ENCODE measurements at places on chromosomes 6 and 20. TPM values are rescaled to one million over a fixed set of nuclear protein-coding genes. Genes with fewer than 3 reads are reported as not detected.
A peak's percentile ranks its signal among the peaks of the same experiment; 100 is the strongest.

GRCh38 chr6:2708456-2708855 lies 42.3 kb downstream of the MYLK4 start:
- no peak for DNase-seq

DNA sequence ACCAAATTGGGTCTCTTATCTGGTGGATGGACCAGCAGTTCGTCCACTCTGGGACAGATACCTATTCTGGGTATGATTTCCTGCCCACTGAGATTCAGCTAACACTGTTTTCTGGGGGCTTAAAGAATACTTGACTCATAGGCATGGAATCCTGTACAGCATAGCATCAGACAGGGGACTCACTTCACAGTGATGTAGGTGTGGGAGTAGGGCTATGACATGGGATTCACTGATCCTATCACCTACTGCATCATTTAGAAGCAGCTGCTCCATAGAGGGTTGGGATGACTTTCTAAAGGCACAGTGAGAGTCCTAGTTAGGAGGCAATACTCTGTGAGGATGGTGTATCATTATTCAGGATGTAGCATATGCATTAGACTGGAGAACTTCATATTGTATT lies 74.5 kb upstream of the AHI1 start:
- no peak for DNase-seq

- no peak for DNase-seq
Measured at GRCh38 chr6:3422435-3423070, 34.3 kb downstream of the SLC22A23 start.

DNA sequence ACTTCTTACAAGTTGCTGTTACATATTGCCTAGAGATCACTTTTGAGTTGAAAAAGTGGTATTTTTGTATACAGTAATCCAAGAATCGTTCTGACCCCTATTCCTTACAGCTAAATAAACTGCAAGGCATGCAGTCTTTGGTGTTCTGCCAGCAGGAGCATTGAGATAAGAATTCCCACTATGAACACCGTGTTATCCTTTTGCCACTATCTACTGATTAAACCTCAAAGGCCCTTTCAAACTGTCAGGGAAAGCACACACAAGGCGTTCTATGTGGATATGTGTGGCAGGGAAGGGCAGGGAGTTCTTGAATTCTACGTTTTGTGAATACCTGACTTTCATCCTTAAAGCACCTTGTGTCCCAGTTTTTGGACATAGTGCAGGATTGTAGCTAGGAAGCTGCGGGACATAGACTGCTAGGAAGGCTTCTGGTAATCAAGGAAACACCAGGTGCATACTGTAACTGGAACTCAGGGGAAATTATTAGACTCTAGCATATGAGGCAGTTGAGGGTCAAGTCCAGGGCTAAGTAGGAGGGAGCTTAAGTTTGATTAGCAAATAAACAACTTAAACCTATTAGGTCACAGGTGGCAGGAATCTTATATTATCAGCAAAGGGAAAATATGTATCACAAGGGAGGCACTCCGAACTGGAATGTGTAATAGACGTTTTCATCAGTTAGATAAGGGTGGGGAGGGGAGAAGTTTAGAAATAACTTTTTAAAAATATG lies 506.6 kb downstream of the RNF144B start:
- no peak for DNase-seq

DNA sequence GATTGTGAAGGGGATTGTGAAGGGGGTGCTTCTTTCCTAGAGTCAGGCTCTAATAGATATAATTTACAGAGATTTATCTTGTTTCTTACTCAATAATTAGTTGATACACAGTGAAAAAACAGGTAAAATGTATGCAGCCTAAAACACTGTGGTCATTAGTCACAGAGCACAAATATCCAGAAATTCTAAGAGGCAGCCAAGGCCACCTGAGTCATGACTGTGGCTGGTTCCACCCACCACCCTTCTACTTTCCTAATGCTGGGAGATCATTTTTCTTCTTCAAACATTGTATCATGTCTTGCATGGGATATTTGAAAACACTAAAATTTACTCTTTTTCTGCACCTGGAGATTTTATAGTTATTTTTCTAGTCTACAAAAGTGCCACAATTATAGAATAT lies 181.6 kb downstream of the OTOR start:
- no peak for DNase-seq

- DNase-seq = no peak
Measured at GRCh38 chr6:22827760-22828159, 258.4 kb downstream of the HDGFL1 start.

Gene TRIM40
- total RNA-seq = 0.29 TPM

- no peak for DNase-seq
Measured at GRCh38 chr6:143684486-143684885, 6.7 kb downstream of the PHACTR2 start.

DNA sequence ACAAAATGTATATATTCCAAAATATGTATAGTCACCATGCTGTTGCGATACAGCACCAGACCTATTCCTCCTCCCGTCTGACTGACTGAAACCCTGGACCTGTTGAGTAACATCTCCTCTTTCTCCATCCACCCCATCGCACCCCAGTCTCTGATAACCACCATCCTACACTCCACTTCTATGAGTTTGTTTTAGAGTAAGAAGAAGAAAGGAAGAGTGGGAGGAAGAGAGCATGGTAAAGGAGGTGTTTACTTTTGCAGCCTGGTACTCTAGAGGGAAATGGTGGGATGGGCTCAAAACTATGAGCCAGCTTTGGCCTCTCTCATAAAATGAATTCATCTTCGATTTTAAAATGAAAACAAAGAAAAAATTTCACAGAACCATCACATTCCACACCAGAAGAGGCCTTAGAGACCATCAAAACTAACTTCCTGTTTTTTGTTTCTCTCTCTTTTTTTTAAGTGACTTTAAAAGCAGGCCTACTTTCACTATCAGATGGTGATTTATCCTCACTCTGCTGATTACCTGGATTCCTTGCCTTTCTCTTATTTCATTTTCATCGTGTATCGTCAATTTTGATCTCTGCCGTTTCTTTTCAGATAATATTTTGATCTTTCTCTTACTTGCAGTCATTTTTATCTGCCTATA lies 16.8 kb upstream of the FUCA2 start:
- DNase-seq = no peak

DNA sequence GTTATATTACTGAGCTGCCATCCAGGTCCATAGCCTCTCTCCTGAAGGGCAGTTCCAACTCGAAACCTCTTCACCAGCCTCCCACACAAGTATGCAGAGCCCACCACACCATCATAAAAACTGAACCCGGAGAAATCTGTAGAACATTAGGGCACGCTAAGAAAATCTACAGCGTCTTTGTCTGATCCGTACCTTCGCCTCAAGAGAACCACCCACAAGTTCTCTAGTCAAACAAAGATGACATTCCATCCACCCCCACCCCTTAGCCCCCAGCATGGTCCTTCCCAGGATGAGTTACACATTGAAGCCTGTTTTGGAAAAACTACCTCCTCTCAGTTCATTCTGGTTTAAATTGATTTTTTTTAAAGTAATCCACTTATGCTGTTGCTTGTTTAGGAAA lies 219.7 kb downstream of the ZMYND8 start:
- DNase-seq = no peak

DNA sequence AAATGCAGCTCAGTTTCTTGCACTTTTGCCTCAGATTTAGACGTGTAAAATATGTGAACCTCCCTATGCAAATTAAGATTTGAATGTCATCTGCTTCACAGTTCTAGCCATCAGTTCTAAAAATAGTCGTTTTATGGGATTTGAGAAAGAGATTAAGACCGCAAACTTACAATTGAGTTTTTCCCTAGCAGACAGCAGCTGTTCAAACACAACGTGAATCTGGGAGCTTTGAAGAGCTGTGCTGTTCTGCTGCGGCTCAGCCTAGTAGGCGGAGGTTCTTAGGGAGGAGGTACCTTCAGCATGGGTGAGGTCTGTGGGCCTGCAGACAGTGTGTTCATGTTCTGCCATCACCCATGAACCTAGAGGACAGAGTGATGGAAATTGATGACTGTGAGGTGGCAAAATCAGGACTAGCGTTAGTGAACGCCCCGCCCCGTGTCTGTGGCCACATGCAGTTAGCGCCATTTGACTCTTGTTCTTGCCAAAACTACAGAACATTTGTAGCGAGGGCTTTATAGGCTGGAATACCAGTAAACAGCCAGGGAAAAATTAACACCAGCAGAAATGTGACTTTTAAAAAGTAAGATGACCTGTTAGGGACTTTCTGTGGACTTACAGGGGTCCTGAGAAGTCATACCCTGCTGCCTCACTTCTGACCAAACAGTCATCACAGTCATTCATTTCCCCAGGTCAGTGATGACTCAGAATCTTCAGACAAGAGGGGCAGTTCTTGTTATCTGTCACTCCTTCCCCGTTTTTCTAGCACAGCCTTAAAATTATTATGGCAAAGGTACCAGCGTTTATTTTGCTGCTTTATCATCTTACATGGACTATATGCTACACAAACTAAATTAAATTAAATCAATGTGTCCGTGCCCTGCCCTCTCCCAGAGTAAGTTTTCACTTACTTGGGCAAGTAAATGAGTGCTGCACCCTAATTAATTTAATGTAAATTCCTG lies 84.3 kb upstream of the TMEM181 start:
- no peak for DNase-seq

- no peak for DNase-seq
Measured at GRCh38 chr6:91079969-91080368, 493.1 kb upstream of the MAP3K7 start.

GRCh38 chr6:16184129-16184528 lies 54.3 kb upstream of the GMPR start:
- DNase-seq = peak; percentile 52

- peak; percentile 75 for DNase-seq
Measured at GRCh38 chr20:63706852-63707557, 771 bp downstream of the ARFRP1 start.

Gene IPCEF1
- total RNA-seq = 0.29 TPM

DNA sequence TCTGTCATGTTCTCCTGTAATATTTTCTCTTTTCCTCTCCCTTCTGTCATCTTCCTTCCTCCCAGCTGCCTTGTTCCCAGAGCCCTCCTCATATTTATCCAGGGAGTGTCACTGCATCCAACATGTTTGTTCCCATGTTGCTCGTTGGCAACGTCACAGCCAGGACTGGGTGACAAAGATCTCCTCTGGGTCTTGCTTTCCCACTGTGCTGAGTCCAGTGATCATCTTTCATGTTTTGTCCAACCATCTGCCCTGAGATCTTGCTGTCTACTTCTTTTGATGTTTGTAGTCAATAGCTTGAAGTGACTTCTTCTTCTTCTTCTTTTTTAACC lies 26.6 kb downstream of the FARS2 start:
- DNase-seq = no peak

DNA sequence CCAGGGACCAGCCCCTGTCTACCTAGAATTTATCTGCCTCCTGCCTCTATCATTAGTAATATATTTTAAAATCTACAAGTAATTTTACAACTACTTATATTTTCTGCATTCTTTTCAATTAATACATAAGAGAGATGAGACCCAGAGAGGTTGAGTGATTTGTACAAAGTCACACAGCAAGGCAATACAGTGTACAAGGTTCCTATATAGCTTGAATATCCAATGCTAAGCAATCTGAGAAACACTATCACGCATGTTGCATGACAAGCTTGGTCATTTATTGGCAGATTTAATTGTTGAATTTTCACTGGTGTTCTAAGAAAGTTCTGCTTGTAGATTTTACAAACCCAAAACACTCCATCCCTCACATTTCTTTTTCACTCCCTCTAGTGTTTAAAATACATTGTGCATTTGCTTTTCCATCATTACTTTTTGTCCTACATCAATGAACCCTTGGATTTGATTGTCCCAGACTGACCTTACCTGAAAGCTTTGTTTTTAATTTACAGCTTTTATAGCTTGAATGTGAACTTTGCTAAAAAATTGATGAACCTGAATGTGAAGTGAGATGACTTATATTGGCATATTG lies 520.9 kb upstream of the CITED2 start:
- no peak for DNase-seq

- no peak for DNase-seq
Measured at GRCh38 chr6:17233531-17233930, 47.6 kb upstream of the RBM24 start.

Gene BCLAF1
- total RNA-seq = 139 TPM

Gene CST4
- not detected for total RNA-seq

- DNase-seq = no peak
Measured at GRCh38 chr6:156916130-156916801, 139.1 kb downstream of the ARID1B start.

GRCh38 chr6:55012454-55012853 lies 161.9 kb upstream of the HCRTR2 start:
- no peak for DNase-seq

GRCh38 chr6:168118935-168119334 lies 39.9 kb upstream of the FRMD1 start:
- no peak for DNase-seq

- no peak for DNase-seq
Measured at GRCh38 chr20:49566401-49567364, 1.3 kb downstream of the PTGIS start.

DNA sequence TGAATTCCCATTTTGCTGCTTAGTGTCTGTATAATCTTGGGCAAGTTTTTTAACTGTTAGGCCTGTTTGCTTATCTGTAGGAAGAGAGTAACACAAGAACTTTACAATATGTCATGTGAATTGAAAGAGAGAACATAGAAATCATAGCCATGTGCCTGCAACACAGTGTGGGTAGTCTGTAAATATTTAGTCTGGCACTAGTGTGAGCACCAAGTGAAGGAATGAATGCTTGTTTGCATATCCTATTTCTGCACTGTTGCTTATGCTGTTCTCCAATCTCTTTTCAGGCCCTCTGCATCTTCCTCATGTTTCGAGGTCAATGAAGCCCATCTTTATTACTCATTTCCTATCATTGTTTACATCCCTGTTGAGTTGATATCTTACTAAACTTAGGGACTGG lies 49.2 kb downstream of the CBFA2T2 start:
- no peak for DNase-seq

Gene SNAP25
- total RNA-seq = 0.73 TPM

DNA sequence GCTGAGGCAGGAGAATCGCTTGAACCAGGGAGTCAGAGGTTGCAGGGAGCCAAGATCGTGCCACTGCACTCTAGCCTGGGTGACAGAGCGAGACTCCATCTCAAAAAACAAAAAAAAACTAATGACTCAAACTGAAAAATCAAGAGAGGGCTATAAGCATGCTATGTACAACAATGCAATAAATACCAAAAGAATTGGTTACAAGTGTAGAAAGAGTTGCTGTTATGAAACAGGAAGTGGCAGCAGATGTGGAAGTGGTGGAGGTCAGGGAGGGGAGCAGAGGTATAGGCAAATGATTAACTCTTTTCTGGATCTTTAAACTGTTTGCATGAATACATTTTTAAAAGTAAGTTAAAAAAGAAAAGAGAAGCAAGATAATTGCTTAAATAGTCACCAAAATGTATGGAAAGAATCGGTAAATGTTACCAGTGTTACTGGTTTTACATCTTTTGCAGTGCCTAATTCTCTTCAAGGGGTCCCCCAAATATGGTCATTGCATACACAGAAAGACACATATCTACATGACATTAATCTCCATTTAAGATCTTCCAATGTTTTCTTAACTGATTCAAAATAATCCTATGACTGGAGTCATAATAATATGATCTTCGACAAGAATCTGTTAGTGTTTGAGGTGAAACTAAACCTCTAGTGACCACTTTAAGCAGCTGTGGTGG lies 15.0 kb downstream of the CALHM6 start:
- DNase-seq = no peak
